ENCODE measurements at places on chromosomes 4 and X.

DNA sequence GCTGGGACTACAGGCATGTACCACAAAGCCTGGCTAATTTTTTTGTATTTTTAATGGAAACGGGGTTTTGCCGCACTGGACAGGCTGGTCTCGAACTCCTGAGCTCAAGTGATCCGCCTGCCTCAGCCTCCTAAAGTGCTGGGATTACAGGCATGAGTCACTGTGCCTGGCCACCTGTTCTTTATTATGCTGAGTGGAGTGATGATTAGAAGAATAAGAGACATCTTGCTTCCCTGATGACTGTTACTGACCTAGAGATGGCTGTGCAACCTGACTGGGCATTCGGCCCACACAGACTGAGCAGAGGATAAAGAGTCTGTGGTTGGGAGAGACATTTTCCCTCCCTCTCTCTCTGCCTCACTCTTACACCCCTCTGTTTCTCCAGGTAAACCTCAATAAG is 56.7 kb downstream of the SPINK2 start:
- DNase-seq: no peak

DNA sequence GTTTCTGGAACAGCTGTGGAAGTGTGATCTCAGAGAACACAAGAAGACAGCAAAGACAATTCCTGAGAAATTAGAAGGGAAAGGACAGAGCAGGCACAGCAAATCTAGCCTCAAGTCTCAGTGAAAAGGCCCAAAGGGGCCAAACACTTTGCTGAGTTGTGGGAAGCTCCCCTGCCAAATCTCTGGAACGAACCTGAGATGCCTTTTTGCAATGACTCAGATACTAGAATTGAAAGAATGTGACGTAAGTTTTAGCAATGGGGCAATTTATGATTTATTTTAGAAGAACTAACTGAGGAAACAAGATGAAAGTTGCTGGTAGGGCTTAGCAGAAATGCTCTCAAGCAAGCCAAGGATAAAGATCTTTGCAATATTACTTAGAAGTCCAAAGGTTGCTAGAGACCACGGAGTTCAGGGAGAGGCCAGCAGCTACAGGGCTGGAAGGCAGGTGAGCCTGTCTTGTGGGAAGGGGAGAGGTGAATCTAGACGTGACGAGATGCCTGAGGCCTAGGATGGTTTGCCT is 92.8 kb downstream of the AMELX start:
- DNase-seq: no peak

DNA sequence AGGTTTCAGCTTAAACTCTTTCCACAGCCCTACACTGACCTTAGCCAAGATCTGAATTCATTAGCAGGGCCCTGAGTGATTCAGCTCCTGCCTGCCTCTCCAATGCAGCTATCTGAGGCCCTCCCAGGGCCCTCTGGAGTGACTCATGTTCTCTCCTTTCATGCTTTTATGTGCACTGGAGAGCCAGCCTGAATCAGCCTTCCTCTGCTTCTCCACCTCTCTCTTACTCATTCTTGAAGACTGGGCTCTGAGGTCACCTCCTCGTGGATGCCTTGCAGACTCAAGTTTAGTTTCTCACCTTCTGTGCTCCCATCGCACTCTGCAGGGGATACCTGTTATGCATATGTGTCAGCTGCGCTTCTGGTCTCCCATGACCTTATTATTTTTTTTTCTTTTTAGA is 3.1 kb upstream of the OCIAD2 start:
- DNase-seq: no peak

DNA sequence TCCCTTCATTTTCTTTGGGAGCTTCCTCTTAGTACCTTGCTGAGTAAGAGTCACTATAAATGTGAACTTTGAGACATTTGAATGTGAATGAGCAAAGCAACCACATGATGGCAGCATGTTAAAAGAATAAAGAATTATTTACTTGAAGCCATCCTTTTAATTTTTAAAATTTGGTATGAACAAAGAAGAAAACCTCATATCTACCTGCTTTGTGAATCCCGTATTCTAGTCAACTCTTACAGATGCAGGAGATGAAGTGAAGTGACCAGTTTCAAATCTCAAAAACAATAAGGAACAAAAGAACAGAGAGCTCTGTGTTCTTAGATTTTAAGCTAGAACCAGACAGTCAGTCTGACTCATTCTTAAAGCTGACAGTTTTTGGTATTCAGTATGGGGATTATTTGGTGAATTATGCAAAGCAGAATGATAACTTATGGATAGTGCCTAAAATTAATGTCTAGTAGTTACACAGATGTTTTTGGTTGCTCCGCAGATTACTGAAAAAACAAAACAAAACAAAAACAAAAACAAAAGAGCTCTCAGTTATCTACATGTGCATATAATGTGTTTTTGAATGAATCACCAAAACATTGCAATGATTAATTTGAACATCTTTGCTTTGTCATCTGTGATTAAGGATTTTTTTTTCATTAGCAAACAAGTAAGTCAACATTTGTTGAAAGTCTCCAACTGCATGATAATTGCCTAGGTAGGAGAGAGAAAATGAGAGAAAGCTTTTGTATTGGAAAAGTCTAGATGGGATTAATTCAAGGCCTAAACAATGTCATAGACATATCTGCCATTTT is 48.2 kb upstream of the H2AZ1 start:
- DNase-seq: peak; percentile 46

DNA sequence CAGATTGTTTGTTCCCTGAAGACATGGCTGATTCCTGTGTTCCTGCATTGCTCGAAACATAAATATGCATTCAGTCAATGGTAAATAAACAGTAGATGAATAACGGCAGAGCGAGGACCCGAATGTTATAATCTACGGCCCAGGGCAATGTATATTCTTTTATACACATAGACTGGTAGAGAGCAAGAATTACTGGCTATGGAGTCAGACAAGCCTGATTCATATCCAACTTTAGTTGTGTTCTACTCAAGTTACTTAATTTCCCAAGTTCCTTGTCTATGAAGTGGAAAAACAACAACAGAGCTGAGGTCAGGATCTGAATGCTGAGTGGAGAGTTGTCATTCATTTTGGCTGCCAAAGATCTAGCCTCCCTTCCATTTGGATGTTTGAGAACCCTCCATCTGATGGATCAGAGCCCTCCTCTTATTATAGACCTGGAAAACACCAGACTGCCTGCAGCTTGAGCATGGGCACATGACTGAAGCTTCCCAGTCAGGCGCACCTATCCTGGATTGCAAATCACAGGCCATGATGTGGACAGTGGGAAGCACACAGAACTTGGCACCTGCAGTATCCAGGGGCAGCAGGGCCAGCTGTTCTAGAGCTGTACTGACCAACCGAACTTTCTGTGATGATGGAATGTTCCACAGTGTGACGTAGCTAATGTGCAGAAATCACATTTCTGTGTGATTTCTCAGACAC is 80.1 kb downstream of the FAM184B start:
- no peak for DNase-seq

DNA sequence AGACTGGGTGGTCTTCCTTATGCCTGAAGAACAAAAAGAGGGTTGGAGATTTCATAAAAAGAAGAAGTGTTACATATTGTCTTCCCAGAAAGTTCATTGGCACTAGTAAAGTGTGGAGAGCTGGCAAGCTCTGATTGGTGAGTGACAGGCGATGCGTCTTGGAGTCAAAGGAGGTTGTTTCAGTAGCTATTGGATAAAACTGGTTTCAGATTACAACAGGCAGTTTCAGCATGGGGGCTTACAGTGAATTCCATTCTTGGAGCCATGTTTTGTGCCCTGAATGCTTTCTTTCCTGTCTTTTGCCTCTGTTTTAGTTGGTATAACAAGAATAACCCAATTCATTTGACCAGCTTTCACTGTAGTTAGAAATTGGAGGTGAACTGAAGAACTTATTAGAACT is 750.5 kb downstream of the ADGRL3 start:
- DNase-seq: no peak

DNA sequence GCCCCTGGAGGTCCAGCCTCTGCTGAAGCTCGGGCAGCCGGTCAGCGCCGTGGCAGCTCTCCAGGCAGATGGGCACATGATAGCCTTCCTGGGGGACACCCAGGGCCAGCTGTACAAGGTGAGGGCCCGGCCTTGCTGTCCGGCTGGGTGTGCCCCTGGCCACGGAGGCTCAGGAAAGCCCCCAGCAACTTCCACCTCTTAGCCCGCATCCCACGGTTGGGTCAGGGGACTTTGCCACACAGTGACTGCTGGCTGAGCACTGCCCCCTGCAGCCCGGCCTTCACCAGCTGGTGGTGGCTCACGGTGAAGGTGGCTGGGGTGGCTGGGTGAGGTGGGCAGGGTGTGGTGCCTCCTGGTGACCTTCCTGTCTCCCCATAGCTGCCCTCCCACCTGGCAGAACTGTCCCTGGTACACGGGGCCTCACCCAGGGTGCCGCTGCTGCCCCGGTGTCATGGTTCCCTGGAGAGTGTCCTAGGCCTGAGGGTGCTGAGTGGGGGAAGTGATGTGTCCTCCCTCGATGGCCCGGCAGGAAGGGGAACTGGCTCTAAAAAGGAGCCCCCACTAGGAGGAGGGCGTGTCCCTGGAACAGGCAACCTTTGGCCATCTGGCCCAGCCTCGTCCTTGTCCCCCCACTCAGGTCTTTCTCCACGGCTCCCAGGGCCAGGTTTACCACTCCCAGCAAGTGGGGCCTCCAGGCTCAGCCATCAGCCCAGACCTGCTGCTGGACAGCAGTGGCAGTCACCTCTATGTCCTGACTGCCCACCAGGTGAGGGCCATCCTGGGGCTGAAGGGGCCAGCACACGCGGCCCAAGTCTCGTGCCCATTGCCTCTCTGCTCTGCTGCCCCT is 4.5 kb downstream of the PLXNB3 start:
- no peak for DNase-seq

DNA sequence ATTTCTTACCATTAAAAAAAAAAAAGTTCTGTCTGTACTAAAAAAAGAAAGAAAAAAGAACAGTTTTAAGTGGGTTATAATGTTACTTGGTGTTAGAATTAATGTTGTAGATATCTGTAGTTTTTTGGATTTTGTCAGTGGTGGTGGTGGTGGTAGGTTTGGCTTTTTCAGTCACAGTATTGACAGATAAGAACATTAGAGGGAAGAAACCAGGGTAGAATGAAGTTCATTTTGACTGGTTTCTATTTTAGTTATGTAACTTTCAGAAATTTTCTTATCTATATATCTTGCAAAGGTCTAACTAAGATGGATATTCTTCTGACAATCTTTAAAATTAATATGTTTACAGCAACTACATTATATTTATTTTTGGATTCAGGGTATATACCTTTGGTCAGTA is 105.4 kb downstream of the FBXW7 start:
- no peak for DNase-seq

DNA sequence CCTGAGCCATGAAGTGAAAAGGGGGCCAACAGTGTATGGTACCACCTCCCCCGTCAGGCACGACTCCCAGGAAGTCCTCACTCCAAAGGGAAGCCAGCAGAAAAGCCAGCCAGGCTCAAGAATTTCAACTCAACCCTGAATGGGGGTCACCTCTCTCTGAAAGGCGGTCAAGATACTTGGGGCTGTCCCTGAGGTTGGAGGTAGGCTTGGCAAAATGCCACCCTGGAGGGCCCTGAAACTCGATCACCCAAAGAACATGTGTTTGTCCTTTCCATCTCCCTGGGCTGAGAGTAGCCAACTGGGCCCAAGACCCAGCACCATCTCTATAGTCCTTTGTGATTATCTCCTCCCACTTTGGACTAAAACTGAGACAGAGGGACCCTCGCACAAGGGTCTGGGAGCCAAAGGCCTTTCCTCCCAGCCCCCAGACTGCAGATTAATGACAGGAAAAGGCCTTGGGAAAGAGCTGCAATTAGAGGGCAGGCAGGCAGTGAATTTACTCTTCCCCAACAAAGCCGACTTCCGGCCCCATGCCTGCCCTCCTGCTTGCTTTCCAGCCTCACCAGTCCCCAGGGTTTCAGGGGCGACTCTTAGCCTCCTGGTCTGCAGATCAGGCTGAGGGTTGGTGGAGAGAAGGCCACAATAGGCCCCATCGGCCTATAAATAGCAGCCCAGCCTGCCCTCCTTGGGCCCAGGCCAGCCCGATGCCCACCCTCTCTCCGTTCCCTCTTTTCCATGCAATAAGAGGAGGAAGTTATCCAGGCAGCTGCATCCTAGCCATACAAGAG is 5.6 kb downstream of the SASH3 start:
- no peak for DNase-seq

GRCh38 chrX:19579485-19579884 is 64.2 kb upstream of the MAP3K15 start:
- DNase-seq: no peak

GRCh38 chrX:154370300-154371016 is 4.0 kb downstream of the FLNA start:
- DNase-seq: no peak

DNA sequence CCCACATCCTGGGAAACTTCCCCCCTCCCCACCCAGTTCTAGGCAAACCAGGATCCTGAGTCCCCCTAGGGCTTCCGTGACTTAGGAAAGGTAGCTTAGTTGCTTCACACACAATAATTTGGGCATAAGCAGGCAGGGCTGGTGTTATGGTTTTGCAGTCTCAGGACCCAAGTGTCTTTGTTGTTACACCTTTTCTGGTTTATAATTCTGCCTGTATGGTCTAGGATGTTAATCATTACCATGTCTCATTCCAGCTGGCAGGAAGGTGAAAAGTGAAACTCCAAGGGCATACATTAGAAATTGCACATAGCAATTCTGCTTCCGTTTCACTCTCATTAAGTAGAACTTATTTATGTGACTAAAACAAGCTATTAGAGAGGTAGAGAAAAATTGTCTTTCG is 16.8 kb downstream of the UGT8 start:
- no peak for DNase-seq

DNA sequence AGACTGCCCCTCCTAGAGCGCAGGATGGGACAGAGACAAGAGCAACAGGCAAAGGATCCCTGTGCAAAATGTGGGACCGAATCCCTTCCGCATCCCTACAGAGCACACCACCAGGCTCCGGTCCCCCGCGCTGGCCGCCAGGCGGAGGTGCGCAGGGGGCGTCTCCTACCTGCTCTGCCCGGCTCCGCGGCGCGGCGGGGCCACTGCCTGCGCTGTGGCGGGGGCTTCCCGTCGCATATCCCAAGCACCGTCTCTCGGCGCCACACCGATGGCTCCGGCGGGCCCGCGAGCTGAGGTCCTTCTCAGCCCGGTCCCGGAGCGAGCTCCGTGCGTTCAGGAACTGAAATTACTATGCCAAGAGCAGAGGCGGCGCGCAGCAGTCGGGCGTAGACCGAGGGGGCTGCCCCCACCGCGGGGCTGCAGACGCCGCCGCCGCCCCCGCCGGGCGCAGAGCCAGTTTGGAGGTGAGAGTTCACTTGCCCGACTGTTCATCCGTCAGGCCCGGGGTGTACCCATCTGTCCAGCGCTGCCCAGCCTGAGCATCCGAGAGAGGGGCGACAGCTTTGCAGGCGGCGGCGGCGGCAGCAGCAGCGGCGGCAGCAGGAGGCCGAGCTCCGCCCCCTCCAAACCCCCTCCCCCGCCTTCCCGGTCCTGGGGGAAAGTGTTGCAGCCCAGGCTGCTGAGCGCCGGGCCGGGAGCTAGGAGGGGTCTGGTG is at the start of gene GPRIN3:
TSS of gene GPRIN3 (minus strand) at position 355 of the 715 bp plus-strand sequence. CDS start 57,690 bp downstream, outside the sequence.
- DNase-seq: no peak
